ENCODE measurements at places on chromosomes 13 and 19.

DNA sequence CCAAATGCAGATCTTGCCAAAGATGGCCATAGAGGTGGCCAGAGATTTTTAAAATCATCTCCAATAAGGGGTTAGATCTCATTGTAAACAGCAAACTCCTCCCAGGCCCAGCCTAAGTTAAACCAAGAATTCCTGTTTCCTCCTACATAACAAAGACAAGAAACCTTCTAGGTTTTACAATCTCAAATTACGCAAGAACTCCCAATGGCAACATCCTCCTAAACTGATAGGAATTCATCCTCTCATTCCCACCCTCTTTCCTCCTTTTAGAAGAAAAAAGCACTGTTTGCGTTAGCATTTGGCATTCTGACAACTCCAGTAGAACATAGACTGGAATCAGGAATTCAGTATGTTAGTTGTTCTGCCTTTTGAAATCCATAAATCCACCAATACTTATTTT lies 14.6 kb downstream of the PROSER1 start:
- DNase-seq: no peak

DNA sequence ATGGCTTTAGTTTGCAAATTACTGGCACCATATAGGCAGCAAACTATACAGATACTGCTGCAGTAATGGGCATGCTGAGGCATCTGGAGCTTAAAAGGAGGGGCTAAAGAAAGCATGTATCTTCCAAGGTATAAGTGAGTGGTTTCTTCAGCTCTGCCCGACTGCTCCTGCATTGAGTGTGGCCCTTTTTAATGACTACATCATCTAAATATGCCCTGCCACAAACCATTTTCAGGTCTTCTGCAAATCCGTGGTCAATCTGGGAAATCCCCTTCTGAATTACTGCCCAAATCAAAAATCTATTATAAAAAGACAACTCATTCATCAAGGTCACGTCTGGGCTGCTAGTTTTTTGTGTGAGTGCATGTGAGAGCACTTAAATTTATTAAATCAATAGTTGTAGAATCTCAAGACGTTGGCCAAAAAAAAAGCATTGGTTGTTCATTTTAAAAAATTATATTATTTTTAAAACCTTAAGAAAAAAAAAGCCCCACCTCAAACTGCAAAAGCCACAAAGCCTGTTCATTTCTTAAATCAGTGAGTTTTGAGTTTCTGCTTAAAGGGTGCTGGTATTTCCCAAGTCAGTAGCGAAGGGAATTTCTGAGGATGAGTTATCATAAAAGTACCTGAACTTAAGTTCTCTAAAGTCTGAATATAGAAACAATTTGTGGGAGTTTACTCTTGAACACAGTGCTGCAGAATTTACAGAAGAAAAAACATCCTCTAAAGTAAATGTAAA lies 16.3 kb downstream of the LCP1 start:
- no peak for DNase-seq

DNA sequence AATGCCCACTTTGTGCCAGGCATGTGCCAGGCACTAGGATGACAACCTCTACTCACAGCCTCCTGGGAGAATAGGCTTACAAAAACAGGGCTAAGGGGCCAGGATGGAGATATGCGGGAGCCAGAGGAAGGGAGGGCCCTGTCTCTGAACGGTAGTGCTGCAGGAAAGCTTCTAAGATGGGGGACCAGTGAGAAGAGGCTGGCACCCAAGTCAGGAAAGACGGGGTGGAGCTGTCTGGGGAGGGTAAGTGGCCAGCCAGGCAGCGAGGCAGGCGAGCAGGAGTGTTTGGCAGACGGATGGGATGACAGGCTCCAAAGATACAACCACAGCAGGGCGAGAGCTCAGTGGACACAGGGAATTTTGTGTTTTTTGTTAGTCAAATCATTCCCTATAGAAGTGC lies 44.7 kb upstream of the GPI start:
- DNase-seq: no peak

GRCh38 chr19:3469638-3470499 lies 10.5 kb downstream of the SMIM24 start:
- no peak for DNase-seq

DNA sequence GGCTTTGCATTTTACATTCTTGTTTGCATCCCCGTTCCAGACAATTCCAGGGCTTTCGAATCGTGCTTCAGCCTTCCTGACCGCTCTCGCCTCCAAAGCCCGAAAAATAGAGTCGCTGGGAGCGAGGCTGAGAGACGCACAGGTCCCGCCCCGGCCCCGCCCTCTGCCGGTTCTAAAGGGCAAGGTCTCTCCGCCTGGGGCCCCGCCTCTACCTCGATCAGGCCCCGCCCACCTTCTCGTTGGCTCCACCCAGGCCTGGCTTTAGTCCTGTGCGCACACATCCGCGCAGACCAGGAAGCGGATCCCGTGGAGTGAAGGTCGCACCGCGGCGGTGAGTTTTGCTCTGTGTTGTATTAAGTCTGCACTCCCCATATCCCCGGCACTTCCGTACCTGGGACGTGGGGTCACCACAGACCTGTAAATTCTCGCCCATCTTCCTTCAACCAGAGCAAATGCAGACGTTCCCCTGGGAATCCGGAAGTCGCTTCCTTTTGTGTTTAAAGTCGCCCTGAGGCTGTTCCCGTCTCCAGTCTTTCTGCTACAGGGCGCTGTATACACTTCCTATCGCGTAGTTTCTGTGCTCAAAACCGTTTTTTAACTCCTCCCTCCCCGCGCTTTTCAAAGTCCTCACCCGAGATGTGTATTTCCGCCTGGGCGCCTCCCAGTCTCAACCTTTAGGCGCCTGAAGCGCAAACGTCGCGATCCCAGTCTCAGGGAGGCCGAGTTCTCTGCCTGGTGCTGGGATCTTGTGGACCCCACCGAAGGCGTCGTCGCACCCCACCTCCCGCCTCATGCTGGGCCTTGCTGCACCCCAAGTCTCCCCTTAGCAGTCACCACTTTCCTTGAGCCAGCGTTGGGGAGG lies at the start of gene ZNF701:
TSS of gene ZNF701 (plus strand) at position 288 of the 862 bp plus-strand sequence. CDS start 3,861 bp downstream, outside the sequence.
- DNase-seq: peak; percentile 99

DNA sequence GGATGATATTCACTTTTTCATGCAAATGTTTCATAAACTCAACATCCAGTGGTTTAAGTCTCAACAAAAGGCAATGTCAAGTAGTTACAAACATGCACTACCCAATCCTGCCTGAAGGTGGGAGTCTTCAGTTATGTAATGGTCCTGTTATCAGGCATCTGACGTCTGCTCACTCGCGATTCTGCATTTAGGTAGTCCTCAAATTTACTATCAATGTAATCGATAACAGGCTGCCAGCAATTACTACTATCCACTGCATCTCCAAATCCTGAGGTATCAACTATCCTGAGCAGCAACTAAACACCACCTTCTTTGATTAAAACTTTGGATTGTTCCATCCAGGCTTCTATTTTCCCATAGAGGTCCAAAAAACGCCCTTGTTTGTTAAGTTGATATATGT lies 51.2 kb downstream of the NLRP12 start:
- no peak for DNase-seq
